ENCODE measurements at places on chromosomes 5 and 9.

- no peak for DNase-seq
Observed at GRCh38 chr5:146584750-146585149, 68.8 kb upstream of the GPR151 start.

DNA sequence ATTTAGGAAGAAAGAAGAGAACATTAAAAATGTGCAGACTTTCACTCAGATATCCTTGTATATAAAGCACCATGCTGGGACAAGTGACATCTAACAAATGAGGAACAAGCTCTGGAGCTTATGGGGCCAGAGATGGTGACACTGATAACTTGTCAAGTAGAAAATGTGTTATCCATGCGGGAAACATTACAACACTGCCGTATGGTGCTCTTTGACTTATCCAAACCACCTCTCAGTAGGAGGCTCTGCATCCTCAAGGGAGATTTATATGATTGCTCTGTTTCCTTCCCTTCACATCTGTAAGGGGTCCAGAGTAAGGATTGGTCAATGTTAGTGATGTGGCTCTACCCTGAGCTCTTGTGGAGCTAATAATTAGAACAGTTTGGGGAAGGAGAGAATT is 23.5 kb downstream of the KCTD16 start:
- no peak for DNase-seq

GRCh38 chr9:69078069-69078468 is 42.5 kb downstream of the FXN start:
- no peak for DNase-seq

DNA sequence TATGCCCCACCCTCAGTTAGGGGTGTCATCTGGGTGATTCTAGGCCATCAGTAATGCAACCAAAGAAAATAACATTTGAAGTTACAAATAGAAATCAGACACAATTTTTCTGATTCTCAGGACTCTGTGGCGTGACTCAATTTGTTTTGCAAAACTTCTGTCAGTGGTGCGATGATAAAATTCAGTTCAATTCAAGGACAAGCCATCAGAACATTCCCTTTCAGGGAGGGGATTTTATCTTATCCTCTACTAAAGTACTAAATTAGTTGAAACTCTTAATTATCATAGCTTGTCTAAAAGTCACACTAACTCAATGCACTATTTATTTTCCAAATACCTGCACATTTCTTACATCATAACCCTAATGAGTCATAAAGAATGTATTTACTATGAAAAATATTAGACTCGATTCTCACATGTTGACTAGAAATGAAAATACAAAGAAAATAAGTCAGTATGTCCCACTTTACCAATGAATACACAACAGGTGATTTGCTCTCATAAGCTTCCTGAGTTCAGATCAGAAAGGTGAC is 28.2 kb downstream of the HTR4 start:
- no peak for DNase-seq

- DNase-seq, result no peak
Observed at GRCh38 chr9:12539580-12539975, 153.6 kb upstream of the TYRP1 start.

- no peak for DNase-seq
Observed at GRCh38 chr5:170617533-170618490, 114.0 kb downstream of the KCNIP1 start.

DNA sequence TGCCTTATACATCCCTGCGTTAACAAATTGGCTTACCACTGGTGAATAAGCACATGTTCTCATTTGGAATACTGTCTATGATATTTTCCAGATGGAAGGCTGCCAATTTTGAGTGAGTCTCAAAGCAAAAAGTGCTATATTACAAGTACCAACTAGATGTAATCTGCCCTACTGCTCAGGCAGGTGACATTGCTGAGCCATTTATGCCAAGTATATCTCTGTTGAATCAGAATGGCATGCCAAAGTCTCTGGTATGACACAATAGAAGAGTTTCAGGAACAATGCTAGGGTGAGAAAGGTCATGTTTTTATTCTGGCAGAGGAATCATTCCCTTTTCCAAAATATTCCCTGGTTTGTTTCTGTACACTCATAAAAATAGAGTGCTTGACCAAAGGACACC is 356.5 kb downstream of the CDH9 start:
- peak; percentile 14 for DNase-seq

- DNase-seq, result no peak
Observed at GRCh38 chr5:136080113-136080482, 51.3 kb downstream of the TGFBI start.

- no peak for DNase-seq
Observed at GRCh38 chr9:7367726-7368125, 431.9 kb downstream of the DMAC1 start.

GRCh38 chr9:127393645-127394044 is 3.3 kb upstream of the SLC2A8 start:
- DNase-seq, result no peak

- no peak for DNase-seq
Observed at GRCh38 chr5:15807871-15808270, 307.9 kb downstream of the FBXL7 start.

- DNase-seq, result no peak
Observed at GRCh38 chr5:6273090-6273735, 105.1 kb downstream of the MED10 start.

GRCh38 chr5:102743900-102744299 is 11.2 kb upstream of the PAM start:
- DNase-seq, result no peak

GRCh38 chr9:77534376-77535057 is 113.6 kb downstream of the GNA14 start:
- DNase-seq, result no peak

DNA sequence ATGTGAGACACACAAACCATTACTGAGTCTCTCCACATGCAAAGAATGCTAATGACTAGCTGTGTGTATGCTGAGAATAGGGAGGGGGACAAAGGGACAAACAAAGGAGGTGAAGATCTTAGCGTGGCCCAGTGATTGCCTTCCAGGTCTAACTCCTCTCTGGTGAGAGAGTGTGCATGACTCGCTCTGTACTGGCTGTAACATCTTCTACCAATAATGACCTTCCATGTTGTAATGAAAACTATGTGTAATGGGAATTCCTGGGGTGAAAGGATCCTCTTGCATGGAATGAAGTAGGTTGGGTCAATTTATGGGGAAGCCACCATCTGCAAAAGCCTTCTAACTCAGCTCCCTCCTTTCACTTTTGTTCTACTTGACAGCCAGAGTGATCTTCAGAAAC is 24.4 kb upstream of the GPR151 start:
- DNase-seq, result no peak

DNA sequence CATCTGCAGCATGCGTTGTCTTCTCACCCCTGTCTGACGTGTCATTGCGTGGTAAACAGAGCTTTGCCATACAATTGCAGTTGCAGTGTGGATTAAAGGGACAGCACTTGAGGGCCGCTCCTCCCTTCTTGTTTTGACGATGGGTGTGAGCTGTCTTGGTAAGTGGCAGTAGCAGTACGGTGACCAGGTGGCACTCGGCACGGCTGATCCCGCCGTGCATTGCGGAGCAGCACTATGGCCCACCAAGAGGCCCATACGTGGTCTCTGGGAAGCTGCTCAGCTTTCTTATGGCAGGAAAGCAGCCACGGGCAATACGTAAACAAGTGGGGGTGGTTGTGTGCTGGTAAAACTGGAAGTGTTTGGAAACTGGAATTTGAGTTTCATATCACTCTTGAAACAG is 25.1 kb downstream of the EHMT1 start:
- DNase-seq, result no peak

- DNase-seq, result no peak
Observed at GRCh38 chr9:27537756-27538155, 8.1 kb upstream of the MOB3B start.

DNA sequence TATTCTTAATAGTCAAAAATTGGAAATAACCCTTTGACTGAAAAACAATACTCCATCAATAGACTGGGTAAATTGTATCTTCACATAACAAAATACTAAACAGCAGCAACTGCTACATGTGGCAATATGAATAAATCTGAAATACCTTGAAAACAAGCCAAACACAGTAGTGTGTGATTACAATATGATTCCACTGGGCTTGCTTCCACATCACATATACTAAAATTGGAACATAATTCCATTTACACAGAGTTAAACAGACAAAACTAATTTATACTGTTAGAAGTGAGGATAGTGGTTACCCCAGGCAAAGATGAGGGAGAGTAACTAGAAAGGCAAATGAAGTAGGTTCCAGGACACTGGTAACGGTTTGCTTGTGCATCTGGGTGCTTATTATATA is 20.4 kb downstream of the FNIP1 start:
- no peak for DNase-seq

- DNase-seq, result no peak
Observed at GRCh38 chr5:37814699-37815098, 25.1 kb downstream of the GDNF start.

GRCh38 chr5:75006865-75007822 is 45.2 kb downstream of the GCNT4 start:
- no peak for DNase-seq

GRCh38 chr5:123294544-123294943 is 128.7 kb downstream of the CEP120 start:
- DNase-seq, result no peak

DNA sequence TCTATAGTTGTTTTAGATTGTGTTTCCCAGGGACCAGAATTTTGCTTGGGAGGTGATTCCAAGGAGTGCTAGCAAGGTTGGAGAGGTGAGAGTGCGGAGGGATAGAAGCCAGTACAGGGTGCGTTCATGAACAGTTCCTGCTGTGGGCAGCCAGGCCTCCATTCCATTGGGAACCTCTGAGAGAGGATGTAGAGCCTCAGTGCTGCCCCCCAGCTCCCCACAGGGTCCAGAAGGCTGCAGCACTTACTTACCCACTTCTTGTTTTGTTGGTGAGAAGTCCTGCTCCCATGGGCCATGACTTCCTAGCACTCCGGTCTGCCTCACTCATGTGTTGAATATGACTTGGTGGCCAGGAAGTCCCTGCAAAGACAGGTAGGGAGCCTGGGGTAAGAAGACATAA is 128.2 kb upstream of the GAS1 start:
- DNase-seq, result no peak
